ENCODE measurements at places on chromosomes 2 and 18.

GRCh38 chr18:28399781-28400362 lies 222.9 kb upstream of the CDH2 start:
- DNase-seq = no peak

DNA sequence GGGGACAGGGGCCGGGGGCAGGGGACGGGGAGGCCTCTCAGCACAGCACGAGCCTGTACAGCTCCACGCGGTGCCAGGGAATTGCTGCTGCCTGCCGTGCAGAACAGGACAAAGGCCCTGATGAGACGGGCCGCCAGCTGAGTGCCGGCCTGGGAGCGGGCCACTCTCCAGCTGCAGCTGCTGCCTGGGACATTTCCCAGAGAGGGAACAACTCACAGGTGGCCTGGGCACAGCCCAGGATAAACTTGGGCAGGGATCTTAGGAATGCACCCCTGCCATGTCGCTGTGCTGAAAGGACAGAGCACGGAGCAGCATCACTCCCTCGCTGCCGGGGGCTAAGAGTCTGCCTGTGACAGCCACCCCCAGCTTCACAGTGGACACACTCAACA lies 38.8 kb downstream of the CENPO start:
- DNase-seq = no peak

GRCh38 chr2:152046940-152047339 lies 51.9 kb downstream of the CACNB4 start:
- DNase-seq = no peak

- no peak for DNase-seq
Observed at GRCh38 chr2:237726401-237726830, 72.2 kb upstream of the RBM44 start.

DNA sequence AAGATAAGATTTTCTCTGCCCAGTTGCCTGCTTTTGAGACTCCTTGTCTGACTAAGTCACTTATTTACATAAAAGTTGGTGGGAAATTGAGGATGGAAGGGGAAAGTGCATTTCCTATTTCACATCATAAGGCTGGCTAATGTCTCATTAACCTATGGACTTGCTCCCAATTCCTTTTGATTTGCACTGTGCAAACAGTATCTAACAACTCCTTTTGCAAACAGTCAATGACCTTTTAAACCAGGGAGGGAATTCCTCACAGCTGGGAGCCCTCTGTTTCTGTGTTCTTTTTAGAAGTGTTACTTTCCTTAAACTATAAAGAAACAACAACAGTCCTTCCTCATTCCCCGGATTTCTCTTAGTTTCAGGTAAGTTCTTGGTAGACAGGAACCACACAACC lies 272.8 kb downstream of the RND3 start:
- DNase-seq = no peak

GRCh38 chr2:196591621-196592022 lies 47.9 kb upstream of the CCDC150 start:
- no peak for DNase-seq

DNA sequence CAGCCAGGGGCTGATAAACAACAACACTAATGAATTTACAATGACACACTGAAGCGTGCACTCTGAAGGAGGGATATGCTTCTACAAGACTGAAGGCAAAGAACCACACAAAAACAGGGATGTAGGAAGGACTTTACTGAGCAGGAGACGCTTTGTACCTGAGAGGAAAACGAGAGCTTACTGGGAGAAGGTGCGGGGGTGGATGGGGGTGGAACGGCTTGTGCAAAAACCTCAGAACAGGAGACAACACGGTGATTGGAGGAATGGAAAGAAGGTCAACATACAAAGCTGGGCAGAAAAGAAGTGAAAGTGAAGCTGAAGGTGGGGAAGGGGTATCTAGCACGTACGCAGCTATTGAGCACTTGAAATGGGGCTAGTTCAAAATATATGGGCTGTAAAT lies 93.1 kb downstream of the SLC8A1 start:
- no peak for DNase-seq

- DNase-seq = no peak
Observed at GRCh38 chr2:196959281-196959680, 32.8 kb upstream of the PGAP1 start.

GRCh38 chr2:122433123-122433754 lies 677.8 kb downstream of the TSN start:
- DNase-seq = no peak

GRCh38 chr2:68796295-68796905 lies 61.8 kb downstream of the ARHGAP25 start:
- no peak for DNase-seq

- DNase-seq = no peak
Observed at GRCh38 chr2:186907897-186908296, 58.9 kb upstream of the ZSWIM2 start.

- DNase-seq = no peak
Observed at GRCh38 chr2:148607566-148607965, 37.0 kb upstream of the EPC2 start.

- no peak for DNase-seq
Observed at GRCh38 chr2:224847961-224848850, 132.0 kb upstream of the CCDC195 start.

Data from stimulated activated CD4-positive, alpha-beta T cell treated with anti-CD3 and anti-CD28 coated beads, Interleukin-12 subunit alpha, Interleukin-12 subunit beta, amount 100 ng/mL, for 48 hours (primary cell).